Uterus (tissue), 4 donors: ENCODE measurements at places on chromosomes 16 and 17. TPM values are rescaled to one million over a fixed set of nuclear protein-coding genes. Genes with fewer than 3 reads are reported as not detected.

The EPOP gene
- not detected for total RNA-seq

The KRT16 gene
- total RNA-seq = not detected

- no peak overlapping the region for H3K27ac ChIP-seq
- H3K36me3 ChIP-seq = no peaks in the 10 kb centered on the region
- no peak overlapping the region for H3K4me3 ChIP-seq
- no peak for DNase-seq
Observed at GRCh38 chr17:28862561-28862960, 7.7 kb downstream of the ERAL1 start.

DNA sequence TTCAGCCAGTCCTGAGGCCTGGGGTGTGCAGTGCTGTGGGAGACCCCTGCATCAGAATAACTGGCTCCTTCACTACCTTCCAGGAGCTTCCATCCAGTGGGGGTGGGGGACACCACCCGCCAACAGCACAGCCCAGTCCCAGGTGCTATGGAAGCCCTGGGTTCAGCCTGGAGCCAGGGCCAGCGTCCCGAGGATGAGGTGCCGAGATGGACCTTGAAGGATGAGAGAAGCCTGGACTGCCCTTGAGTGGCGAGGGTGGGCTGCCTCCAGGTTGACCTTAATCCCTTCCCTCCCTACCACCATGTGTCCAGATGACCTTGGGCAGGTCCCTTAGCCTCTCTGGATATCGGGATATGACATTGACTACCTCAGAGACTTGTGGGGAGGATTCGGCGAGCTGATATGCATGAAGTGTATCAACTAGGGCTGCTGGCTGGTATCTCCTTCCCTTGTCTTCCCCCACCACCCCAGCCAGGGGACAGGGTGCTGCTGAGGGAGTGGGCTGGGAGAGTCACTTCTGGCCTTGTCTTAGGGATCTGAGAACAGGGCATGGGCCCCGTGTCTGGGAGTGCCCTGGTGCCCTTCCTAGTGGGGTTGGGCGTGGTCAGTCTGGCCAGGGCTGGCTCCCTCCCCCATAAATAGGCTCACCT is 14.2 kb upstream of the LASP1NB start:
- H3K27me3 ChIP-seq = no peaks in the 10 kb centered on the region
- DNase-seq = peak; percentile 12
- peak overlapping the region; percentile 71 for H3K27ac ChIP-seq
- H3K4me3 ChIP-seq = no peak overlapping the region
- H3K4me1 ChIP-seq = peaks cover 6% of the 10 kb centered on the region

DNA sequence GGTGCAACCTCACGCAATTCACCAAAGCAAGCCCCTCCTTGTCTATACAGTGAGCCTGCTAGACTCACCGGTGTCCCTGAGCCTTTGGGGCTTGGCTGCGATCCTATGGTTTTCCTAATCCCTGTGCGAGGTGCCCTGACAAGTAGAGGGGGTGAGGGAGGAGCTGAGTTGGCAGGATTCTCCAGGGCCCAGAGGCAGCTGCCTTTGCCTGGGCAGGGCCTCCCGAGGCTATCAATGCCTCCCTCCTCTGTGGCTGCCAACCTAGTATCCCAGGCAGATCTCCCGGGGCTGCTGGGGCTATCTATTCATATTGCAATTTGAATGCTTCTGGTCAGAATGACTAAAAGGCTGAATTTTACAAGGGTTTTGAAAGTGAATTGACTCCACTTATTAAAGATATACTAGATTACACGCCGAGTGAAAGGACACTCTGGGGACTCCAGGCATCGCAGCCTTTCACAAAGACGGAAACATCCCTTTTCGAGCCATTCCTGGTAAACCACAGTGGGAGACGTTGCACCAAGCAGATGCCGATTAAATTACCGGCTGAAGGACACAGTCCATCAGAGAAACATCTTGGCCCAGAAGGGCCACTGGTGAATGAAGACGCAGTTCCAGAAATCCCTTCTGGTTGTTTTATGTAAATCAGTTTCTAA is 11.3 kb upstream of the PITPNM3 start:
- no peaks in the 10 kb centered on the region for H3K4me1 ChIP-seq
- DNase-seq = no peak
- H3K27ac ChIP-seq = no peak overlapping the region
- no peaks in the 10 kb centered on the region for H3K36me3 ChIP-seq
- no peak overlapping the region for H3K4me3 ChIP-seq

The KRTAP2-3 gene
- total RNA-seq = not detected

The KRTAP1-5 gene
- not detected for total RNA-seq

GRCh38 chr17:73800893-73801292 is 156.6 kb upstream of the SDK2 start:
- no peak overlapping the region for H3K4me3 ChIP-seq
- H3K27ac ChIP-seq = no peak overlapping the region
- H3K4me1 ChIP-seq = no peaks in the 10 kb centered on the region
- peaks cover 6% of the 10 kb centered on the region for H3K27me3 ChIP-seq
- no peaks in the 10 kb centered on the region for H3K36me3 ChIP-seq

The HSF5 gene
- total RNA-seq = not detected

The NSMCE1 gene
- 37.4 TPM for total RNA-seq

DNA sequence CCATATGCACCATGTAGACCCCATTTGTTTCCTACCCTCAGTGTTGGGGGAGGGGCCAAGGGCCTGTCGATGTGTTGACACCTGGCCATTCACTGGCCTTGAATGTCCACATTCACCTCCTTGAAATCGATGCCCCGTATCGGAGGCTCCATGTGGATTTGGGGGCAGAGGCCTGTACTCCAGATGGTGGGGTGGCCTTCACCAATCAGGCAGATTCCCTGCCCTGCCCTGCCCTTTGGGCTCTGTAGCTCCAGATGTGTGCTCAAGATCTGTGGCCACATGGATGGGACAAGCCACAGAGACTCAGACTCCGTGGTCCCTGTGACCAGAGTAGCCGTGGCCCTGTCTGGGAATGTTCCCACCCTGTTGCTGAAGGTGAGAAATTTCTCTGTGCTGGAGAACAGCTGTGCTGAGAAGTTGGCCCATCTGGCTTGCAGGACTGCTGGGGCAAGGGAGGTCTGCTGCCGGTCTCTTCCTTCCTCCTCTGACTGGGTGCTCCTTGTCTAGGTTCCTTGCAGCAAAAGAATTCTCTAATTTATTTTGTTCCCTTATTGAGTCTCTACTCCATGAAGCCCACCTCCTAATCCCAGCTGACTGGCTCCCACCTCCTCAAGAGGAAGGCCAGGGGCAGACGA is 221.3 kb downstream of the SEC14L1 start:
- no peak overlapping the region for H3K4me3 ChIP-seq
- H3K36me3 ChIP-seq = no peaks in the 10 kb centered on the region
- H3K27me3 ChIP-seq = no peaks in the 10 kb centered on the region
- H3K27ac ChIP-seq = no peak overlapping the region
- peaks cover 23% of the 10 kb centered on the region for H3K4me1 ChIP-seq

The BIRC5 gene
- not detected for total RNA-seq

GRCh38 chr17:8918807-8919465 is 46.6 kb downstream of the PIK3R5 start:
- no peak overlapping the region for H3K4me3 ChIP-seq
- no peaks in the 10 kb centered on the region for H3K4me1 ChIP-seq
- H3K27me3 ChIP-seq = no peaks in the 10 kb centered on the region
- H3K27ac ChIP-seq = no peak overlapping the region
- no peak for DNase-seq

DNA sequence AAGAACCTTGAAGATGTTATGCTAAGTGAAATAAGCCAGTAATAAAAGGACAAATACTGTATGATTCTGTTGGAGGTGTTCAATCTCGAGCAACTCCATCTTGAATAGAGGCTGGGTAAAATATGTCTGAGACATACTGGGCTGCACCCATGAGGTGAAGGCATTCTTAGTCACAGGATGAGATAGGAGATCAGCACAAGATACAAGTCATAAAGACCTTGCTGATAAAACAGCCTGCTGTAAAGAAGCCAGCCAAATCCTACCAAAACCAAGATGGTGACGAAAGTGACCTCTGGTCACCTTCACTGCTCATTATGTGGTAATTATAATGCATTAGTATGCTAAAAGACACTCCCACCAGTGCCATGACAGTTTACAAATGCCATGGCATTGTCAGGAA is 98.1 kb downstream of the RGS9 start:
- H3K36me3 ChIP-seq = no peaks in the 10 kb centered on the region
- no peak overlapping the region for H3K4me3 ChIP-seq
- H3K27ac ChIP-seq = no peak overlapping the region
- no peak for DNase-seq
- no peaks in the 10 kb centered on the region for H3K27me3 ChIP-seq

The RNF227 gene
- 9.8 TPM for total RNA-seq

GRCh38 chr16:69820926-69821541 is 58.9 kb downstream of the WWP2 start:
- H3K4me3 ChIP-seq = no peak overlapping the region
- H3K4me1 ChIP-seq = no peaks in the 10 kb centered on the region
- H3K36me3 ChIP-seq = no peaks in the 10 kb centered on the region
- H3K27ac ChIP-seq = no peak overlapping the region

DNA sequence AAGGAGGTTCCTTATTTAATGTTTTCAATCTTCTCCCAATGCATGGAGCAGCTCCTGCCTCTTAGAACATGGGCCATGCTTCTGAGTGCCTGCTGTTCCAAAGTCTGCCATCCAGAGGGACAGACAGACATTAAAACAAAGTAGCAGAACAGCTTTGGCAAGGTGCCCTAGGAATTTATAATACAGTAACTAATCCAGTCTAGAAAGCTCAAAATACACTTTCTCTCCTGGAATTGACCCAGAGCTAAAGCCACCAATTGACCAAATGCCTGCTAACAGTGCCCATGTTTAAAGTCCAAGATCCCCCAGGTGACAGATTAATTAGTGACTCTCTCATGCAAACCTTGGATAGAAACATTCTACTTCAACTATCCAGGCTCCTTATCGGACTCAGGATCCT is 11.1 kb upstream of the CHRNE start:
- no peak for DNase-seq

DNA sequence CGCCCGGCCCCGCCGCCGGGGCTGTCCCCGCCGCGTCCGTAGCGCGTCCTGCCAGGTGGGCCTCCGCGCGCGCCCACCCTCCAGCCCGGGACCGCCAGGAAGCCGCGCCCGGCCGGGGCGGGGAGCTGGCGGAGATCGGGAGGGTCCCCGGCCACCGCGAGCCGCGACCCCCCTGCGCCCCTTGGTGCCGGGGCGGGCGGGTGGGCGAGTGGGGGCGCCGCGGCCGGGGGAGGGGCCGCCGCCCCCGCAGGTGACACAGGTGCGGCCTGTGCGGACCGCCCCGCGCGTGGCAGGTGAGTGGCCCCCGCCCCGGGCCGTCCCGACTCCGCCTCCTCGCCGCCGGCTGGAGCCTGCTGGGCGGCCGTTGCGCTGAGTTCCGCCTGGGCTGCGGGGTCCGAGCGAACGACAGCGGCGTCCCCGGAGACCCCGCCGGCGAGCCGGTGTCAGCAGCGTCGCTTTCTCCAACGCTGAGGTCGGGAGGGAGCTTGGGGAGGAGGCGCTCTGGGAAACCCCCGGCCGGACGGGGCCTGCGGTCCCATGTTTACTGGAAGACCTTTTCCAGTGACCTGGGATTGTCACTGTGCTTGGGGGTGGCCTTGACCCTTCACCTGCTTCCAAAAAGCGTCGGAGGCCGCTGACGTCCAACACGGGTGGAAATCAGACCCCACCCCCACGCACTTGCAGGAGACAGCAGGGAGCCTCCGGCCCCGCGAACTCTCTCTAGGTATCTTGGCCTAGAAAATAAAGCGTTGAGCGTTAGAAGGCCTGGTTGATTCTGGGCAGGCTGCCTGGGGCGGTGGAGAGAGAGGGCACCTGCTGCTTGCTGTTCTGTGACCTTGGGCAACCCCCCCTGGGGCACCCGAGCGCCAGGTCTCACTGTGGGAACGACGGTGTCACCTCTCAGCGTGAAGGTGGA is 542 bp downstream of the KLHL36 start:
- no peaks in the 10 kb centered on the region for H3K4me1 ChIP-seq
- H3K27me3 ChIP-seq = no peaks in the 10 kb centered on the region
- H3K36me3 ChIP-seq = no peaks in the 10 kb centered on the region
- peak; percentile 36 for DNase-seq
- H3K4me3 ChIP-seq = peak overlapping the region; percentile 48

The KDM6B gene
- total RNA-seq = 2.6 TPM

The C16orf96 gene
- total RNA-seq = 0.35 TPM

- H3K4me3 ChIP-seq = no peak overlapping the region
- DNase-seq = no peak
- H3K36me3 ChIP-seq = no peaks in the 10 kb centered on the region
- H3K27me3 ChIP-seq = no peaks in the 10 kb centered on the region
- no peaks in the 10 kb centered on the region for H3K4me1 ChIP-seq
Observed at GRCh38 chr16:19486051-19486450, 35.8 kb downstream of the GDE1 start.

The TBC1D26 gene
- not detected for total RNA-seq

The KRT31 gene
- total RNA-seq = not detected

DNA sequence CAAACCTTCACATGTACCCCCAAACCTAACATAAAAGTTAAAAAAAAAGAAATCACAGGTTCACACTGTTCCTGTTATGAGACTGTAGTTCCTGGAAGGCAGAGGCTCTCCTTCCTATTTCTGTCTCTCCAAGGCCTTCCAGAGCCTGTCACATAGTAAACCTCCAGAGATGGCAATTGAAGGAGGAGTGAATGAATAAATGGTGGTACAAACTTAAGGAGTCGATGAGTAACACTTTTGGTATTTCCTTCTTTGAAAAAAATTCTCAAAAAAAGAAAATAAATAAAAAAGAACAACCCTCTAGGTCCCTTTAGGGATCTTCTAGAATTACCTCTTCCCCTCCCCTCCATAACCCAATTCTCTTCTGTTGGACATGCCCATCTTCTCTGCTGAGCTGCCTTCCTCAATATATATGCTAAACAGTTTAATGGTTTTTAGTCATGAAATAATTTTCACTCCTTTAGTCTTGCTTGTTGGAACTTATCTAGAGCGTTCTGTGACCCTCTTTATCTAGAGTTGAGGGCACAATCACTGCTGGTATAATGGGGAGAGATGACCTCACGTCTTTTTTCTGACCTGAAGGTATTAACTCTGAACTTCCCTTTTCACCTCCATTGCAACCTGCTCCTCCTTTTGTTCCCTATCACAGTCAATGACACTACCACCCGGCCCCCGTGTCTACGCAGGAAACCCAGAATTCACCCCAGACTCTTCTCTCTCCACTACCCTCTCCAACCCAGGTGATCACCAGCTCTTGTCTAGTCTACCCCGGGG is 1.7 kb upstream of the TAF15 start:
- peaks cover 4% of the 10 kb centered on the region for H3K4me1 ChIP-seq
- H3K27me3 ChIP-seq = no peaks in the 10 kb centered on the region
- H3K4me3 ChIP-seq = no peak overlapping the region

DNA sequence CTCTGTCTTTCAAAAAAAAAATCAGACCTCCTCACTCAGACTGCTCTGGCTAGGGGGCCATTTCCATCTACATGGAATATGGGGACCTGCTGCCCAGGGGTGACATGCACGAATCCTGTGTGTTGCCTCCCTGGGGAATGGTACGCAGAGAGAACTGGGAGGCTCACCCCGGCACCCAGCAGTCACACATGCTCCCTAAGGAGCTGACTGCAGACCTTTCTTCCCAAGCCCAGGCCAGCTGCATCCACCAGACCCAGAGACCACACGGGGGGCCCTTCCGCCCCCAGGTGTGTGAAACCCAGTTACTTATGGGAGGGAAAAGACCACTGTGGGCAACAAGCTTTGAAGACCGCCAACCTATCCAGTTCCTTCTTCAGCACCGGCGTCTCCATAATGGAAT is 7.2 kb upstream of the NLRC3 start:
- H3K27ac ChIP-seq = no peak overlapping the region
- H3K27me3 ChIP-seq = no peaks in the 10 kb centered on the region
- DNase-seq = no peak
- no peaks in the 10 kb centered on the region for H3K4me1 ChIP-seq
- H3K36me3 ChIP-seq = no peaks in the 10 kb centered on the region
- no peak overlapping the region for H3K4me3 ChIP-seq

The KRT36 gene
- not detected for total RNA-seq

GRCh38 chr16:79997257-79997656 is 396.7 kb upstream of the MAF start:
- no peak overlapping the region for H3K4me3 ChIP-seq
- H3K27me3 ChIP-seq = no peaks in the 10 kb centered on the region
- H3K27ac ChIP-seq = no peak overlapping the region
- H3K4me1 ChIP-seq = no peaks in the 10 kb centered on the region
- H3K36me3 ChIP-seq = no peaks in the 10 kb centered on the region
- DNase-seq = no peak
